Activated CD4-positive, alpha-beta T cell treated with anti-CD3 and anti-CD28 coated beads, Interleukin-2, amount 50 U/mL, for 24 hours (primary cell): ENCODE measurements at places on chromosomes 1 and 21.

- DNase-seq = no peak
These were observed 85.7 kb downstream of the ITPKB start for GRCh38 chr1:226653311-226653921.

- no peak for DNase-seq
These were observed 3.4 kb upstream of the OR10K1 start for GRCh38 chr1:158458263-158458662.

GRCh38 chr1:150259217-150259616 is 1.6 kb downstream of the CA14 start:
- DNase-seq = no peak

DNA sequence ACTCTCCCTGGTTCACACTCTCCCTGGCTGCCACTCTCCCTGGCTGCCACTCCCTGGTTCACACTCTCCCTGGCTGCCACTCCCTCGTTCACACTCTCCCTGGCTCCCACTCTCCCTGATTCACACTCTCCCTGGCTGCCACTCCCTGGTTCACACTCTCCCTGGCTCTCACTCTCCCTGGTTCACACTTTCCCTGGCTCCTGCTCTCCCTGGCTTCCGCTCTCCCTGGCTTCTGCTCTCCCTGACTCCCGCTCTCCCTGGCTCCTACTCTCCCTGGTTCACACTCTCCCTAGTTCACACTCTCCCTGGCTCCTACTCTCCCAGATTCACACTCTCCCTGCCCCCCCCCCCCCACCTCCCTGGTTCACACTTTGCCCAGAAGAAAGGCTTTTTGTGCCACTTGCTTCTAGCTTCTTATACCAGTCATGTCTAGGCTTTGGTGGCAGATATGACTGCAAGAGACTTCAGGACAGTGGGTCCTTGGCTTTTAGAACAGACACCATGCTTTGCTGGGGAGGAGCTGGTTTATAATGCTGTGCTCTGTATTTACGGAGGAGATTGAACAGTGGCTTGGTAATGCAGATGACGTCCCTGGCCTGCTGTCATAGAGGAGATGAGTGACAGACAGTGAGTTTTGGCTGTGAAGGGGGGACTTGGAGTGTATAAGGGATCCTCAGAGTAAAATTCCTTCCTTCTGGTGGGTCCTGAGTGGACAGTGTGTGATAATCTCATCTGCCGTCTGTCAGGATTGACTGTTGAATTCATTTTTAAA is 17.0 kb downstream of the COQ8A start:
- DNase-seq = no peak

DNA sequence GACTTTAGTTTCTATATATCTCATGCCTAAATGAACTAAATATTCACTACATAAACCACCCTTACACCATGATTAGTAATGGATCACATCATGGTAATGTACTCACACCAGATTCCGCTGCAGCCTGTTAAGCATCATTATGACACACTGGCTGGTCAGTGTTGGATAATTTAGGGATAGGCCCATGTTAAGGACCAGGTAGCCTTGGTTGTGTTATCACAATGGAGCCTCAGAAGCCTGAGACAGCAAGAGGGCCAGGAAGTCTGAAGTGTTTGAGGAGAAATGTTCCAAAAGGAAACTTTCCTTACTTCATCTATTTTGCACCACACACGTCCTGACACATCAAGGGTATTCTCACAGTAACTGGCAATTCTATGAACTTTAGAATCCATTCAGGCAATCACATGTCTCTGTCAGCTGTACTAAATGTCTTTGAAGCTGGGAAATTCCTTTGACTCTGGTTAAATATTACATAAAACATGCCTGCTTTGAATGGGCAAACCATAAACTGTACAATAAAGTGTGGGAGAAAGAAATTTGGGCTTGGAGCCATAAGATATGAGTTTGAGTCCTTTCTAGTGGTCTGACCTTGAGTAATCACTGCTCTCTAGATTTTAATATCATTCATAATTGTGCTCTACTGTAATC is 105.3 kb upstream of the DPT start:
- no peak for DNase-seq

- DNase-seq = no peak
These were observed 42.1 kb downstream of the KIAA1614 start for GRCh38 chr1:180954801-180955165.

- DNase-seq = no peak
These were observed 107.4 kb downstream of the MATN1 start for GRCh38 chr1:30615816-30616590.

DNA sequence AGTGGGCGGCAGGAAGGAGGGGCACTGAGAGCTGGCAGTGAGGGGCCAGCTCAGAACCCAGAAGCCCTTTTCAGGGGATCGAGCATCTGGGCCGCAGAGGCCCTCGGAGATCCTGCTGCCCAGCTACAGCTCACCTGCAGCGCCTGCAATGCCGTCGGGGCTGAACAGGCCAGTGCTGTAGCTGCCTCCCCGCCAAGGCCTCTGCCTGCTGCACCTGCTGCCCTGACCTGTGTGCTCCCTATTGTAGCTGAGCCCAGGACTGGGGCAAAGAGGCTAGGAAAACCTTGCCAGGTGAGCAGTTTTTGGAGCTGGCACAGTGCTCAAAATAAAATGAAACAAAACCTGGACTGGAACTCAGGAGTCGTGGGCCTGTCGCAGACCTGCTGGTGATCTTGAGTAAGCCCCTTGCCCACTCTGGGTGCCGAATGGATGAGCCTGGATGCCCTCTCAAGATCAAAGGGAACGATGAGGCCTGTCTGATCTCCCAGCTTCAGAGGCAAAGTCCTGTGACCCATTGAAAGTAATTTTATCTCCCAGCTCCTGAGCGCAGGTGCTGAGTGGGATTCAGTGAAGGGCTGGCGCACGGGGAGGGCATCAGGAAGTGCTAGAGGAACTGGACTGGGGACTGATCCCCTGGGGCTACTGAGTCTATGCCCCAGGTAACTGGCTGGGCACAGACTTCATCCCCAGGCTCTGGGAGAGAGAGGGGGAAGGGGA is 154.6 kb downstream of the FOXD2 start:
- DNase-seq = no peak

DNA sequence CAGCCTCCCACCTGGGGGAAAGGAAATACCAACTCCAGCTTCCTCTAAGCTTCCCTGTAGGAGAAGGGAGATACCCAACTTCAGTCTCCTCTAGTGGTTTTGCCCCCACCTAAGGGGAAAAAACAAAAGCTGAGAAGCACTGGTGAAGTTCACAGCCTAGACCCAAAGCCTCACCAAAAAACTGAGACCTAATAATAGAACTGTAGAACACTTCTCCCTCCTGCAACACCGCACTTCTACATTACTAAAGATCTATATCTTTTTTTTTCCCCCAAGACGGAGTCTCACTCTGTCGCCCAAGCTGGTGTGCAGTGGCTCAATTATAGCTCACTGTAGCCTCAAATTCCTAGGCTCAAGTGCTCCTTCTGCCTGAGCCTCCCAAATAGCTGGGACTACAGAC is 43.2 kb downstream of the SLC2A1 start:
- no peak for DNase-seq

- no peak for DNase-seq
These were observed 38.7 kb upstream of the NEK7 start for GRCh38 chr1:198118134-198118533.

GRCh38 chr1:232426801-232427200 is 203.1 kb downstream of the SIPA1L2 start:
- DNase-seq = no peak

DNA sequence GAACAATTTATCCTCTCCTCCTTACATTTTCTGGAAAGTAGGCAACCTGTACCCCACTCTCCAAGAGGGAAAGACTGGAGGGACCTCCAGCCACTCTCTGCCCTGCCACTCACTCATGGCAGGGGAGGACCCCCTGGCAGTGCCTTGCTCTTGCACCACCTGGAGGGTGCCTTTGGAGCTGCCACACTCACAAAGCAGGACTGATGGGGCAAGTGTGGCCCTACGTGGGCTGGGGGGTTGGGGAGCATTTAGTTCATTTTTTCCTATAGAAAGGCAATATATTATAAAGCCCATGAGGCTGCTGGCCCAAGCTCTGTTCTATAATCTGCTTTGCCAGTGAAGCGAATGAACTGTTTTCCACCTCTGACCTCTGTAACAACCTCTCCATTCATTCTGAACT is 50.3 kb downstream of the GPR161 start:
- DNase-seq = no peak

- DNase-seq = no peak
These were observed 31.2 kb downstream of the SDC3 start for GRCh38 chr1:30877205-30877912.

GRCh38 chr1:90761156-90761555 is 44.1 kb upstream of the BARHL2 start:
- no peak for DNase-seq

- DNase-seq = no peak
These were observed 1089.8 kb upstream of the NCAM2 start for GRCh38 chr21:19908390-19908789.

GRCh38 chr1:154272999-154273563 is 652 bp downstream of the HAX1 start:
- no peak for DNase-seq
